ENCODE measurements at places on chromosomes 1 and 21. TPM values are rescaled to one million over a fixed set of nuclear protein-coding genes. Genes with fewer than 3 reads are reported as not detected.
A peak's percentile ranks its signal among the peaks of the same experiment; 100 is the strongest.

DNA sequence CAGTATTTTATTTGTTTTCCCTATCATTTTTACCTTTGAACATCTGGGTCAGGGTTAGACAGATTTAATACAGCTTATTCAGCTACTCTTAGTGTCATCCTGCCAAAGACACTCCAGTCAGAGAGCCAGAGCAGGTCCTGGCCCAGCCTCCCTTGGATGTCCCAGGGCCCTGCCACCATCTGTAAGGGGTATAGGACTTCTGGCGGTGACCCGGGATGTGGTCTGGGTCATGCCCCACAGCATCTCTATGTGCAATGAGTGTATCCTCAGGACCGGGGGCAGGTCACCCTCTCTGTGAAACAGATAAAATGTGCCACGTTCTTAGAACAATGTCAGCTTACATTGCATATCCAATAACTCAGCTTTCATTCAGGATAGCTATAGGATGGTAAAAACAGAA lies 37.8 kb upstream of the PRSS38 start:
- no peak for DNase-seq

Gene DEPDC1
- total RNA-seq = 36.1 TPM

GRCh38 chr1:219085082-219085481 lies 88.6 kb upstream of the LYPLAL1 start:
- peak; percentile 79 for DNase-seq

Gene CLCA4
- not detected for total RNA-seq

GRCh38 chr1:246428542-246429308 lies 78.4 kb downstream of the SMYD3 start:
- DNase-seq = peak; percentile 77

DNA sequence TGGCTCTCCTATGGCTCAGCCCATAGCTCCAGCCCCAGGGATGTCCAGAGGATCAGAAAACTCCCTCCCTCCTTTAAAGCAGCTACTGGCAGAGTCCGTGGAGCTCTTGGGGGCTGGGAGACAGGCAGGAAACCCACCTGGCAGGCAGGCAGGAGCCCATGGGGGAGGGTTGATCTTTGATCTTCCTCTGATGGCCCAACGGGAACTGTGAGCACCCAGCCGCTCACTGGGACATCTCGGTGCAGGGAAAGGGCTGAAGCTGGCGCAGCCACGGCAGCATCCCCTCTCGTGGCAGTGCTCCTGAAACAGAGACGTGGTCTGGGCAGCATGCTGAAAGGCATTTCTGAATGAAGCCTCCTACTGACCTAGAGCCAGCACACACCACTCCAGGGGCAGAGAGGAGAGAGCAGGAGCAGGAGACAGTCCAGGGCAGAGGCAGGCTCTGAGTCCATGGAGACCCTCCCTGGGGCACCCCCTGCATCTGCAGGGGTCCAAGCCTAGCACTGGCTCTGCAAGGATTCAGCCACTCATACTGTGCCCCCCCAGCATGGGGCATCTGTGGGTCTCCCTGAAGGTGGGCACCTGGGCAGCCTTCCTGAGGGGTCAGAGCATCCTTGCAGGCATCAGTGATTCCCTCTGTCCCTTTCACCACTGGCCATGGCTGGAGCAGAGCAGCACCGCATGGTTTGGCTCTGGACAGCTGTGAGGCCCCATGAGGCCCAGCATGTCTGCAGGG lies 4.9 kb upstream of the SLX9 start:
- no peak for DNase-seq

DNA sequence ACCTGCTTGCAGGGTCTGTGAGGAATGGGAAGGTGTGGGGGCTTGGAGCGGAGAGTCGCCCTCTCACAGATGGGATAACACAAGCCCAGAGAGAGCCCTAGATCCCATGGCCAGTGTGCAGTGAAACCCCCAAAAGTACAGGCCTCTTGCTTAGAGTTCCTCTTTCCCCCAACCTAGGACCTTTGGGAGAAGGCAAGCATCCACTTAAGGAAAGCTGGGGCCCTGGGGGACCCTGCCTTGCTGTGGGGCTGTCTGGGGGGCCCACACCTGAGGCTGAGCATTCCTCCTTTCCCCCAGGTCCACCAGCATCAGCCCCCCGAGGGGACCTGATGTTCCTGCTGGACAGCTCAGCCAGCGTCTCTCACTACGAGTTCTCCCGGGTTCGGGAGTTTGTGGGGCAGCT lies 1.1 kb downstream of the VWA1 start:
- no peak for DNase-seq

DNA sequence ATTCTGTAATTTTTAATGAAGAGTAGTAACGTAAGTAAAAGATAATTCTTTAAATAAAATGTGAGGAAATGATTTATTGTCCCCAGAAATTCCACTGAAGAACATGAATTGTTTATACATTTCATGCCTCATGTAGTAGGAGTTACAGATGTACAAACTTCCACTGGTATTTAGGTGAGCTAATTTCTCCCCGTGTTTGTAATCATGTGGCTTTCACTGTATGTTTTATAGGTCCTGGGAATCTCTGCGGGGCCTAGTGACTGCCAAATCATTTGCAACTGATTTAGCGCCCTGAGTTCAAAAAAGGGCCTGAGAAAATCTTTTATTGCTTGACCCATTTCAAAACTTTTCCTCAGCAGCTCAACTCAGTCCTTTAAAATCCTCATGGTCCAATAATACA lies 30.5 kb upstream of the FASLG start:
- no peak for DNase-seq

Gene AMY1C
- not detected for total RNA-seq

DNA sequence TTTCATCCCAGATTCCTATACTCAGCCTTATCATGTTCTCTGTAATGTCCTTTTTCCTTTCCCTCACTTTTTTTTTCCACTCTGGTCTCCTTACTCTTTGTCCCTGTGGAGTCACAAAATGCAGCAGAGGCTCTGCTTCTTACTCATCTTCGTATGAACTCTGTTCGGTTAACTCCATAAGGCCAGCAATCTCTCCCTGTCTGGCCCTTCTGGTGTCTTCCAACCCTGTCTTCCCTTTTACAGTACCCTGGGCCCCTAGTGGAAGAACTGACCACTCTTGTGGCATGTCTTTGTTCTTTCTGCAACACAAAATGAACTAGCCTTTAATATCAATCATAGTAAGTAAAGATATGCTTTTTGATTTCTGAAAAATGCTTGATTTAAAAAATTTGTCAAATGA lies 7.1 kb downstream of the CD101 start:
- no peak for DNase-seq

Gene UHMK1
- 46.7 TPM for total RNA-seq

Gene SPATC1L
- 6.1 TPM for total RNA-seq

- no peak for DNase-seq
Measured at GRCh38 chr1:195763907-195764374, 844.3 kb downstream of the KCNT2 start.

GRCh38 chr21:14533499-14534428 lies 12.4 kb downstream of the SAMSN1 start:
- DNase-seq = peak; percentile 88

GRCh38 chr1:171653796-171654195 lies 1.3 kb upstream of the MYOC start:
- DNase-seq = peak; percentile 4

DNA sequence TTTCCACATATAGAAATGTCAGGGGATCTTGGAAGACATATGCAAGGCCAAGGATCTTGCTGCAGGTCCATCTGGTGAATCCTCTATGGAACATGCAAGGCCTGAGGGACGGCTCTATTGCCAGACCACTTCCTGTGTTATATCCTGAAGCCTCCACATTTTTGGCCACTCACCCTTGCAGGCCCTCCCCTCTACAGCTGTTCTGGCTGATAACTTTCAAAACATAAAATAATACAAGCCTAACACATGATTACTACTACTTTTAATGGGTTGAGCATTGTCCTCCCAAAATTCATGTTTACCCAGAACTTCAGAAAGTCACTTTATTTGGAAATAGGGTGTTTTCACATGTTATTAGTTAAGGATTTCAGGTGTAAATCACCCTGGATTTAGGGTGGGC lies 18.5 kb upstream of the LYPLAL1 start:
- peak; percentile 45 for DNase-seq

All from fibroblast of the aortic adventitia (primary cell).